Activated CD4-positive, alpha-beta memory T cell treated with anti-CD3 and anti-CD28 coated beads for 36 hours (primary cell): ENCODE measurements at places on chromosomes 6 and 20.

- DNase-seq = no peak
Observed at GRCh38 chr20:2700913-2701620, 8.5 kb downstream of the EBF4 start.

- no peak for DNase-seq
Observed at GRCh38 chr6:37373822-37374471, 20.2 kb downstream of the RNF8 start.

DNA sequence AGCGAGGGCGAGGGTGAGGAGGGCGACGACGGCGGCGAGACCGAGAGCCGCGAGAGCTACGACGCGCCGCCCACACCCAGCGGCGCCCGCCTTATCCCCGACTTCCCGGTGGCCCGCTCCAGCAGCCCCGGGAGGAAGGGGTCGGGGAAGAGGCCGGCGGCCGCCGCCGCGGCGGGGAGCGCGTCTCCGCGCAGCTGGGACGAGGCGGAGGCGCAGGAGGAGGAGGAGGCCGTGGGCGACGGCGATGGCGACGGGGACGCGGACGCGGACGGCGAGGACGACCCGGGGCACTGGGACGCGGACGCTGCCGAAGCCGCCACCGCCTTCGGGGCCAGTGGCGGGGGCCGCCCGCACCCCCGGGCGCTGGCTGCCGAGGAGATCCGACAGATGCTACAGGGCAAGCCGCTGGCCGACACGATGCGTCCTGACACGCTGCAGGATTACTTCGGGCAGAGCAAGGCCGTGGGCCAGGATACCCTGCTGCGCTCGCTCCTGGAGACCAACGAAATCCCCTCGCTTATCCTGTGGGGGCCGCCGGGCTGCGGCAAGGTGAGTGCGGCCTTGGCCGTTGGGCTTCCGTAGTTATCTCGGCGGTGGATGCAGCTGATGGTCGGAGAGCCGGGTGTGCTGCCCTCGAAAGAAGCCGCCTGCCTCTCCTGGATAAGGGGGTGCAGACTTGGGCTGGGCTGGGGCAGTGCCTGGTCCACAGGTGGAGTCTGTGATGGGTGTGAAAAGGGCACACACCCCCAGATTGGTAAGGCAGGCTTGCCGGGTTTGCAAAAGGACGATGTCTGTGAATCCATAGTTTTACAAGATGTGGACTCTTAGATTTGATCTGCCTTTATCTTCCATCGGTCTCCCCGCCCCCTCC lies 938 bp downstream of the WRNIP1 start:
- peak; percentile 55 for DNase-seq

GRCh38 chr6:109006818-109007217 lies 87.8 kb downstream of the SESN1 start:
- no peak for DNase-seq

DNA sequence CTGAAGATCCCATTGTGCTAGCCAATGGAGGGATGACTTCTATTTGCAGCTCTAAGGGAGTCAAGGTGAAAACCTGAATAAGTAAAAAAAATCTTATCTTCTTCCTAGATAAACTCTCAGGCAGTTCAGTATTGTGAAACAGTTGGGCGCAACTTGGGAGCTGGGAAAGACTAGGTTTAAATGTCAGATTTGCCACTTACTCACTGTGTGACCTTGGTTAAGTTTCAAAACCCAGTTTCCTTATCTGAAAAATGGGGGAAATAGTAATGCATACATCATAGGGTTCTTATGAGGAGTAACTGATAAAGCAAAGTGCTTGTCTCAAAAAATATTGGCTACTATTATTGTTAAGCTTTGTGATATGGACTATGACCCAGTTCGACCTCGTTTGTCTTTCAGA lies 88.8 kb downstream of the CD83 start:
- no peak for DNase-seq

DNA sequence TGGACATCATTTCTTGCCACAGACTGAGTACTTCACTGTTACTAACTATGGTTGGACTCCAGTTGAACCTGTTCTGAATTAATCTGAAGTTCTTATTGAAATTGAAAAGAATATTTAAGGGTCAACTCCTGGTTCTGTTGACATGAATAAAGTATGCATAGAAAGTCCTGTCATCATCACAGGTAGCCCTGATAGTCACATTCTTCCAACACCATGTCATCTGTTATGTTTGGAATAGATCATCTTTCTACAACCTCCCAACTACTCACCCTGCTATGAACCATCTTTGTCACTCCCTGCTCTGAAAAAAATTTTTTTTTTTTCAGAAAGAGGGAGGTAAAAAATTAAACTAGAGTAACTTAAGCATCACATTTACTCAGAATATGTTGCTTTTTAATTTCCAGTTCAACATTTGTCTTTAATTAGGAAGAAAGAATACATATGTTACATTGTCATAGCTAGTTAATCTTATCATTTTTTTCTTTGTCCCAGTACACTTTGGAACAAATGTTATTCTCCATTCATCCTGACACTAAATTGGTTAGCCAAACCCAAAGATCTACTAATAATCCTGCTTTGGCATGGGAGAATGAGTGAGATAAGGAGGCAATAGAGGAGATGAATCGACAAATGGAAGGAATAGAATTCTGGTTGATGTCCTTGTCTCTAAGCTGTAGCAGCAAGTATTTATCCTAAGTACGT lies 775.1 kb upstream of the NRSN1 start:
- DNase-seq = no peak

- DNase-seq = no peak
Observed at GRCh38 chr20:36385503-36385902, 79.4 kb downstream of the DLGAP4 start.

GRCh38 chr6:21739838-21740237 lies 146.3 kb downstream of the SOX4 start:
- DNase-seq = no peak

GRCh38 chr6:165915022-165915770 lies 252.2 kb upstream of the PDE10A start:
- DNase-seq = no peak

GRCh38 chr20:19495905-19496703 lies 262.0 kb upstream of the RIN2 start:
- no peak for DNase-seq

DNA sequence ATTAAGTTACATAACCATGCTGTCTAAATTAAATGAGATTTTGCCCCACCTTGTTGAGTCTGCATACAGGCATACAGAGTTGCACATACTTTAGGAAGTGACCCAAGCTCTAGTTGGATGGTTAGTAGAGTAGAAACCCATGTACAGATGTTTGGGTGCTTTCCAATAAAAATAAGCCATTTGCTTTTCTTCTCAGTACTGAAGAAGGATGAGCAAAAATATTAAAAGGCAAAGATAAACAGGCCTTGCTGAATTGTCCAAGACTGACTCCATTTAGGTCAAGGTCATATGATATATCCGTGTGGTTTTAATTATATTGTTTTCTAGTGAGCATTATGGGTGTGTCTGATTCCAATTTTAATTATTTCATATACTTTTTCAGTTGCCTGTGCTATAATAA lies 589.4 kb downstream of the RFPL4B start:
- no peak for DNase-seq

DNA sequence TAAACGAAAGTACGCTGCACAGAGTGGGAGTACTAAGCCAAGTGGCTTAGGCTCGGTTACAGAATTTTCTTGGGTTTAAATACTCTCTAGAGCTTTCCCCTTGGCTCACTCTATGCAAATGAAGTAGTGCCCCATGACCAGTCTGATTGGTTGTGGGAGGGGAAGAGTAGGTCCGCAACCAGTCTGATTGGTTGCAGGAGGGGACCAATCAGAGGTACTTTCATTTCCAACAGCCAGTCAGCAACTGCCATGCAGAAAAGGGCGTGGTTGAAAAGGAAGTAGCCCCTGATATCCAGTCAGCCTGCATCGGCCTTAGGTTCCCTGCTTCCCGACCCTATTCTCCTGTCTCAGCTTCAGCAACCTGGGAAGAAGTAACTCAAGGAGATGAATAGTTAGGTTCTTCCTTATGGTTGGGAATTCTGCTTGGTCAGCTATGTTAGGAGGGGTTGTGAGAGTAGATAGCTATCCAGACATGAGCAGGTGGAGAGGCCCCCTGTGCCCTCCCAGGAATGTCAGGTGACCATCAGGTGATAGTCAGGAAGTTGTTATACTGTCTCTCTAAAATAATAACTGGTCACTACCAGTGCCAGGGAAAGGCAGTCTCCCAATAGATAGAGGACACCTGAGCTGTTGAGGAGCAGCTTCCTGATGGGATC lies 57.4 kb downstream of the FARS2 start:
- DNase-seq = no peak

DNA sequence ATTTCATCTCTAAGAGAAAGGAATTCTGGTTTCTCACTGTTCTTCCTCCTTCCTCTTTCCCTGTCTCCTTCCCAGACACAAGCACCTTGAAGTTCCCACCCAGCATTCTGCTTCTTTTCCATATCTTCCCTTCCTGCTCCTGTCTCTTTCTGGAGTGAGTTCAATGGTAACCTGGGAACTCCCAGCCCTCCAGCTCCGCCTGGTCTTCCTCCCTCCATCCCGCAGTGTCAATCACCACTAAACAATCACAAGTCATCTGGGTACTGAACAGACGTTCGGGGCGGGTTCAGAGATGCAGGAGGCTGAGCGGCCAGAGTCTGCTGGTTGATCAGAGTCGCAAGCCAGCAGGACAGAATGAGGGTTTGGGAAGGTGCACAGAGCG lies 7.7 kb downstream of the TTBK1 start:
- peak; percentile 34 for DNase-seq

GRCh38 chr20:59706400-59706693 lies 102.0 kb downstream of the PHACTR3 start:
- DNase-seq = no peak

DNA sequence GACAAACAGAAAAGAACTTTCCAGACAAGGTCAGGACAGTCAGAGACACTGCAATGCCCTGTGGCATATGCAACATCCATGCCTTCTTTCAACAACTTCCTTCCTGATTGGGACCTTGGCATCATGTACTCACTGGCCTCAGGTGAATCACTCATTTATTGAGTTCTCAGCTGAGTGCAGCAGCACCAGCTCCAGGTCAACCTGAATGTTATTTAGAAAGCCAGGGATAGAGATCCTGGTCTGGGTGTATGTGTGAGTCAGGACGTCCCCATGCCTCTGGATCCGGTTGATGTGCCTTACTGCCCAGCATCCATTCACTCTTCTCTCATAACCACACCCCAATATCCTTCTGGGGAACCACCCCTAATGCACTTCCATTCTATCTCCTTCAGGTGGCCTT lies 54.4 kb downstream of the SNRNP48 start:
- DNase-seq = no peak

- no peak for DNase-seq
Observed at GRCh38 chr20:2116170-2116940, 14.7 kb downstream of the STK35 start.

GRCh38 chr6:28474441-28475219 lies 31.3 kb upstream of the ZSCAN23 start:
- DNase-seq = no peak

- DNase-seq = no peak
Observed at GRCh38 chr6:141552463-141552862, 580.3 kb upstream of the GJE1 start.

GRCh38 chr6:1917626-1918371 lies 308.1 kb downstream of the FOXC1 start:
- peak; percentile 68 for DNase-seq

- DNase-seq = no peak
Observed at GRCh38 chr20:4318891-4319290, 303.5 kb upstream of the RNF24 start.

DNA sequence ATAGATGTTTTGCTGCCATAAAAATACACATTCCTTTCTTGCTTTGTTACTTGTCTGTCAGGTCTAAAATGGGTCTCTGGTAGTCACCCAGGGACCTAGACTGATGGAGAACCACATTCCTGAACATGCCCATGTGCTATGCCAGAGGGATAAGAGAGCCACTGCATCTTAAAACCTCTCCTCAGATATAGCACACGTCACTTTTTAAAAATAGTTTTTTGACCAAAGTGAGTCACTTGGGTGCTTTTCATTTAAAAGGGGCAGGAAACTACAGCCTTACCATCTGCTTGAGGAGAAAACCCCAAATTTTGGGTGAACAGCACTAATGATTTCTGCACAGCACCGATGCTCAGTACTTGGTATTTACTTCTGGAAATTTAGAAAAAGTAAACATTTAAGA lies 197.8 kb downstream of the OGFRL1 start:
- no peak for DNase-seq

- no peak for DNase-seq
Observed at GRCh38 chr6:132399376-132400074, 1.8 kb downstream of the MOXD1 start.

DNA sequence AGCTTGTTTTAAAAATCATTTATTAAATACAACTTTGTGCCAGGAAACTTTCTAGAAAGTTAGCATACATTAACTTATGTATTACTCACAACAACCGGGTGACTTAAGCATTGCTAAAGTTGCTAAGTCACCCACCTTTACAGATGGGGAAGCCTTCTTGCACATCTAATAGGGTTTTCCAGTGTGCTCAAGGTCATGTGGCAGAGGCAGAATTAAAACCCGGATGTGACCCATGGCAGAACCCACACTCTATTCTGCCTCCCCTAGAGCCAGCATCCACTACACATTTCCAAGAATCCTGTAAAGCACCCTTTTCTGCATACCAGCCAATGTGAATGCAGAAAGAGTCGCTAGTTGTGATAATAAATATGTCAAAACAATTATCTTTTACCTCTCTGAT lies 13.4 kb downstream of the LINC00237 start:
- no peak for DNase-seq

GRCh38 chr20:5865604-5866003 lies 84.7 kb downstream of the TRMT6 start:
- DNase-seq = no peak

DNA sequence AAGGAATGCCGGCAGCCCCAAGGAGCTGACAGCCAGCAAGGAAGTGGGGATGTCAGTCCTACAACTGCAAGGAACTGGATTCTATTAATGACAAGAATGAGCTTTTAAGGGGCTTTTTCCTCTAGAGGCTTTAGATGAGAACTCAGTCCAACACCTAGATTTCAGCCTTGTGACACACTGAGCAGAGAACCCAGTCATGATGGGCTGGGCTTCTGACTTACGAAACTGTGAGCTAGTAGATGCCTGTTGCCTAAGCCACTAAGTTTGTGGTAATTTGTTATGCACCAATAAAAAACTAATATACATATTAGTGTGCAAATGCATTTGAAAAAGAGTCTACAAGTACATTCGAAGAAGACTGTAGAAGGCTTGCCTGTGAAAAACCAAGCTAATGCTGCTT lies 263.3 kb downstream of the SOX4 start:
- no peak for DNase-seq

- DNase-seq = no peak
Observed at GRCh38 chr6:64006246-64006645, 370.6 kb downstream of the PHF3 start.

DNA sequence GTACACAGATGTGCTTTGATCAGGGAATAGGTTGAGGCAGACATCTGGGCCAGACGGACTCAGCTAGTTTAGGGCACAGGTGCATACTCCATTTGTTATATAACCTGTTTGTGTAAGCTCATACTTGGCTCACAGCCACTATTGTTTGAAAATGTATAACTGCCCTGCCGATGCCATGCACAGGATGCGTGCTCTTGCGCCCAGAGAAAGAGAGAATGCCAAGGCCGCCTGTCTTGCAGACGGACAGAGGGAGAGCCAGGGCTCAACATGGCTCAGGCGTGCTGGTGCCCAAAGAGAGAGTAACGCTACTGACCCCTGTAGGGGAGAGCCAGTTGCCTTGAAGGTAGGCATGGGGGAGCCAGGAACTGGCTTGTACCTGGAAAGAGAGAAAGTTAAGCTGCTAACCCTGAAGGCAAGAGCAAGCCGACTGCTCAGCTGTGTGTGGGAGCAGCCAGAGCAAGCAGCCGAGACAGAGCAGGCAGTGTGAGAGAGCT lies 57.7 kb downstream of the FAM229B start:
- no peak for DNase-seq

- no peak for DNase-seq
Observed at GRCh38 chr6:159806021-159806458, 6.0 kb downstream of the PNLDC1 start.
